ENCODE measurements at places on chromosomes 7 and 10. TPM values are rescaled to one million over a fixed set of nuclear protein-coding genes. Genes with fewer than 3 reads are reported as not detected.
A peak's percentile ranks its signal among the peaks of the same experiment; 100 is the strongest.

- no peak for DNase-seq
Observed at GRCh38 chr10:75091146-75091545, 20.3 kb upstream of the SAMD8 start.

- no peak for DNase-seq
Observed at GRCh38 chr7:33959676-33960075, 54.3 kb downstream of the BMPER start.

- no peak for DNase-seq
Observed at GRCh38 chr10:697097-697875, 7.8 kb upstream of the DIP2C start.

DNA sequence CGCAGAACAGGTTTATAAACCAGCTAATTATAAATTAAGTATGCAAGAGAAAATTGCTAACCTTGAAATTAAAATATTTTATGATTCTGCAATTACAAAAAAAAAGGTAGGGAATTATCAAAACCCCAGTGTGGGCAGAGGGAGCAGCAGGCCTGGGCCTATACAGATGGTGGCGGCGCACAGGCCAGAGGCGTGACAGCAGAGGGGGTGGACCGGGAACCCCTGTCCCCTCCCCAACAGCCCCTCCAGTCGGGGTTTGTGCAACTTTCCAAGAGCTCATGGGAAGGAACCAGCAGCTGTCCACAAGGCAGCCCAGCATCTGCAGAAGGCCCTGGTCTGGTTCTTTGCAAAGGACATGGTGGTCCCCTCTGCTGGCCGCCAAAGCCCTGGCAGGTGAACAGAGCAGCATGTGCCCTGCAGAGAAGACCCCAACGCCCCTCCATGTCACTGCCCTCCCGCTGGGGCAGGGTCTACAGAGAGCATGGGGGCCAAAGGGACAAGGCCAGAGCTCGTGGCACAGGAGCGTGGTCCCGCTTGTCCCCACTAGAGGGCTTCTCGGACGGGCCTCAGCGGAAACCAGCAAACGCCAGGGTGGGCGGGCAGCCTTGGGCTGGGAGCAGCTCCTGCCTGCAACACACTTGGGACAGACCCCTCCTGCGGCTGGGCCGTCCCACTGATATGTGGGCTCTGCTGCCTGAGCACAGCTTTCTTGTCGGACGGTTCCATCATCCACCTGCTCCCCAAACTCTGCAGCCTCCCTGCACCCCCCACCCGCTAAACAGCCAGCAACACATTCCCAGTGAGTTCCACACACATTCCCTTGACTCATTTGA lies 75.1 kb downstream of the EBF3 start:
- peak; percentile 39 for DNase-seq

DNA sequence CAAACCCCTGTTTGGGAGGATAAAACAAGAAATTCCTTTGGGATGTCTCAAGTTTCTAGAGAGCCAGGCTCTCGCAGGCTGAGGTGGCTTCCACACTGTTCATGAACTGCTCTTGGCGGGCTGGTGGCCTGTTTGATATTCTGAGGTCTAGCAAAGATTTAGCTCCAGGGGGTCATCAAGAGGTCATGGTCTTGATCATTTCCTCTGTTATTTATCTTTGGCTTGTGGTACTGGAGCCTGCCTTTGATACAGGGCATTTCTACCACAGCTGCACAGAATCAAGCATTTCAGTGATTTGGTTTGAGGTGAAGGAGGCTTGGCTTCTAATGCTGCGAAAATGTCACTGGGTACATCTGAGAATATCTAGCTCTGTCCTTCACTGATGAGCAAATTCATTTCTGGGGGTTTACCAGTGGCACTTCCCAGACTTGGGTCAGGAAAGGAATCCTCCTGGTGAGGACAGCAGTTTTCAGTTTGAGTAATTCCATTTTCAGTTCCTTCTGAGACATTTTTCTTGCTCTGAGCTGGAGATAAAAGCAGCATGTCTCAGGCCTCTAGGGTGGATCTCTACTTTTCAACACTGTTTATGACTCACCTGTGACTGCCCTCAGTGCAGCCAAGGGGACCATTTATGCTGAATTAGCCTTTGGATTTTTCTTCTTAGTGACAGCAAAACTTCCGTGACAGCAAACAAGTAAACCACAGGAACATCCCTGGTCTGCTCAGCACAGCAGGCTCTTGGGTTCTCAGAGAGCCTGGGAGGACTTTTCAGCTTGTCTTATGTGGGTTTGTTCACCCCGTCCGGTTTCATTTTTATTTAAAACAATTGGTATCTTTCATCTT lies 312.0 kb downstream of the RNLS start:
- DNase-seq, result peak; percentile 75

GRCh38 chr7:73509463-73509862 lies 12.6 kb downstream of the BAZ1B start:
- DNase-seq, result no peak

The SPDYE6 gene
- 0.13 TPM for total RNA-seq

The FAM20C gene
- total RNA-seq, result 0.13 TPM

Measured in activated CD4-positive, alpha-beta memory T cell treated with anti-CD3 and anti-CD28 coated beads, Interleukin-2, amount 10 ng/mL, durations not matched to agents 7 days and 5 days (primary cell).